ENCODE measurements at places on chromosomes 4 and X.

GRCh38 chrX:34332334-34332733 is 200.2 kb upstream of the FAM47A start:
- DNase-seq: no peak

- DNase-seq: no peak
Measured at GRCh38 chr4:128225148-128225547, 62.5 kb downstream of the PGRMC2 start.

GRCh38 chrX:69074726-69075125 is 90.5 kb downstream of the PJA1 start:
- DNase-seq: no peak

DNA sequence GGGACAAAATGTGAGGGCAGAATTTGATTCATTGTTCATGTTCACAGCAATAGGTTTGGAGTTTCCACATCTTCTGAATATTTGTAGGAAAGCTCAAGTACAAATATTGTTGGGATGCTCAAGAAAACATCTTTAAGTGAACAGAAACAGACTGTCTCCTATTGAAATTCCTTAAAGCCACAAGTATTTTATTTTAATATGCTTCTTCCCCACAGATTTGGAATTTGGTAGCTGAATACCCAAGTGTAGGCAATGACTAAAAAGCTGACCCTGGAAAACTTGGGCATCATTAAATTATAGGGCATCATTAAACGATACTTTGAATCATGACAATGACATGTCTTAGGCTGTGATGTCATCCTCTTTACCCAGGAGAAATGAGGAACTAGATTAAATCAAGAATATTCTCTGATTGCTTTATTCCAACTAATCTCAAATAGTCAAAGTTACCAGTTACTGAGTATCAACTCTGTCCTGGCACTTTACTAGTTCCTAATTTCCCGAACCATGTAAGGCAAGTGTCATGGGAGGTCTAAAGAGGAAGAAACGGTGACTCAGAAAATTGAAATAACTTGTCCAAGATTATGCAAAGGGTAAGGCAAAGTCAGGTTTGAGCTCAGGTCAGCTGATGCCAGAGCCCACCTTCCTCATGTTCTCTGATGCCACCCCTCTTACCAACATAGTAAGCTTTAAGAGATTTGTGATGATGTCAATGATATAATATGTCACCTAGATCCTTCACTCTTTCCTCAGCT is 223.1 kb upstream of the LEF1 start:
- DNase-seq: no peak

GRCh38 chrX:94758130-94758529 is 1084.1 kb downstream of the FAM133A start:
- DNase-seq: no peak

DNA sequence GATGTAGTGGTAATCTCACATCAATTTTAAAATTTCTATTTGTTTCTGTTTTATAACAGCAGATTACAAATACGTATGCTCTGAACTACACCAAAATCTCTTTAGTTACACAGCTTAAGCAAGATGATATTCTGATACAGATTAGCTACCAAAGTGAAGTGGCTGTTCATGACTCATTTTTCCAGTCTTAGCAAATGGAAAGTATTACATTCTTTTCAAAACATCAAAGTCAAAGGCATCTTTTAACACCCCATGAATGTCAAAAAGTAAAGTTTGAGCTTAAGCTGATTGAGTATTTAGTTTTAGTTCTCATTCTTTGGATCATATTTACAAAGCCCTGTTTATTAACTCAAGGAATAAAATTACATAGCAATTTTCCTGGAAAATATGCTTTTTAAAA is 6.6 kb upstream of the HPGDS start:
- DNase-seq: no peak

GRCh38 chrX:119646515-119646914 is 40.3 kb upstream of the NKRF start:
- DNase-seq: no peak

- DNase-seq: no peak
Measured at GRCh38 chr4:23878912-23879732, 10.7 kb downstream of the PPARGC1A start.

DNA sequence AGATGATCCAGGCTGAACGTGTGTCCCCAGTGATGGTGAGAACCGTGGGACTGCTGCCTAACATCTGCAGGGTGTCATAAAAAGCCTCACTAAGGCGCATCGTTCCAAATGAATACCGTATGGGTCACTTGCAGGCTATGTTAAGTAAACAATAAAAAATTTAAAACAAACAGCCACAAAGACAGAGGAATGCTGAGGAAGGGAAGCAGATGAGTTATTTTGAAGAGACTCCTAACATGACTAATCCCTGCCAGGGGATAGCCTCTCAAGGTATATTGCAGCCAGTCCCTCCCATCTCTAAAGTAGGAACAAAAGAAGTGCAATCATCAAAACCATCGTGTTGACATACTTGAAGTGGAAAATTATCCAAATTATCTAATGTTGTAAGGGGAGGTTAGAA is 83.8 kb downstream of the UNC5C start:
- no peak for DNase-seq

DNA sequence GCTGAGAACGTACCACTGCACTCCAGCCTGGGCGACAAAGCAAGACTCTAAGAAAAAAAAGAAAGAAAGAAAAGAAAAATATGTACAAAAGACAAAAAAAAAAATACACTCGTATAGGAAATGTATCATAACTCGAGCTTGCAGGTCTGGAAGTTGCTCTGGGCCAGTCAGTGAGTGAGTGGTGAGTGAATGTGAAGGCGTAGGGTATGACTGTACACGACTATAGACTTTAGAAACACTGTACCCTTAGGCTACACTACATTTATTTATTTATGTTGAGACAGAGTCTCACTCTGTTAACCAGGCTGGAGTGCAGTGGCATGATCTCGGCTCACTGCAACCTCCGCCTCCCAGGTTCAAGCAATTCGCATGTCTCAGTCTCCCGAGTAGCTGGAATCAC is 29.4 kb downstream of the EVC2 start:
- no peak for DNase-seq

DNA sequence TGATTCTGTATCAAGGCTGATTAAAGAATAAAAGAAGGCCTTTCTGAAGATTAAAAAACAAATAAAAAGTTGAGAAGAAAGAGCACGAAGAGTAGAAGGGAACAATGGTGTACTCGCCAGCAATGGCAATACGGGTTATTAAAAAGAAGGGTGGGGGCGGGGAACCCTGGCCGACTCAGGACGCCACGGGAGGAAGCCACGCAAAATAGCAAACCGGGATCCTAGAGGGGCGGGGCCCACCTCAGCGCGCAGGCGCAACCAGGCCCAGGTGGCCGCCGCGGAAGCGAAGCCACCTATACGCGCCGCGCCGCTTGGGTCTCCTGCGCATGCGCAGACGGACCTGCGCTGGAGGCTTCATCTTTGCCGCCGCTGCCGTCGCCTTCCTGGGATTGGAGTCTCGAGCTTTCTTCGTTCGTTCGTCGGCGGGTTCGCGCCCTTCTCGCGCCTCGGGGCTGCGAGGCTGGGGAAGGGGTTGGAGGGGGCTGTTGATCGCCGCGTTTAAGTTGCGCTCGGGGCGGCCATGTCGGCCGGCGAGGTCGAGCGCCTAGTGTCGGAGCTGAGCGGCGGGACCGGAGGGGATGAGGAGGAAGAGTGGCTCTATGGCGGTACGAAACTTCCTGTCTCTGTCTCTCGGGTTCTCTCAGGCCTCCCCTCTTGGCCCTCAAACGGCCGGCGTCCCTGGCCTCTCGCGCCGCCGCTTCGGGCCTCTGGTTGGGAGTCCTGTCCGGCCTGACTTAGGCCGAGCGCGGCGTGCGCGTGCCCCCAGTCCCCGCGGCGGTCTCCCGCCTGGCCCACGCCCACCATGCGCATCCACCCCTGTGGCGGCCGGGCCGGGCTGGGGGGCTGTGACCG is at the start of gene FIP1L1:
FIP1L1 (plus strand) TSS at position 323 of the 852 bp plus-strand sequence; CDS start at position 521, 198 bp downstream.
- DNase-seq: peak; percentile 95

GRCh38 chrX:24219320-24219719 is 69.8 kb downstream of the ZFX start:
- no peak for DNase-seq

GRCh38 chr4:82802911-82803310 is 4.3 kb upstream of the SCD5 start:
- DNase-seq: no peak

DNA sequence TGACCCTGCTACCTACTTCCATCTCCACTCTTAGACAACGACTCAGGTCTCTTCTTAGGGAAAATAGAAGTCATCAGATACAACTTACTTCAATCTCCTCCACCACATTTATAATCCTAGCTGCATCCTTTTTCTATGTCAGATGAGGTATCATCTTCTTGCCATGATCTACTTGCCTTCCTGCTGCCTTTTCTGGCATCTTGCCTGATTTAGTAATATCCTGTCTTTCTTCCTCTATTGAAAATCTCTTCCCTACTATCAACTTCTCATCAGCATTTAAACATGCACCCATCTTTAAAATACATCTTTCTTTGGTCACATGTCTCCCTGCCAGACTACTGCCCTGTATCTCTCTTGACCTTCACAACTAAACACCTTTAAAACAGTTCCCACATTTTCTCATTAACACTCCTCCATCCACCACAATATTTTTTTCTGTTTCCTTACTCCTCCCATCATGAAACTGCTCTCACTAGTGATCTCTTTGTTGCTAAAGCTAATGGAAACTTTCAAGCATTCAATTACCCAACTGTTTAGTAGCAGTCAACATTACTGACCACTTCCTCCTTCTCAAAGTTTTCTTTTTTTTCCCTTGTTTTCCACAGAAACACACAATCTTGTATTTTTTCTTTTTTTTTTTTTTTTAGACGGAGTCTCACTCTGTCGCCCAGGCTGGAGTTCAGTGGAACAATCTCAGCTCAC is 100.8 kb upstream of the CXorf66 start:
- DNase-seq: no peak

GRCh38 chr4:138290805-138291204 is 48.7 kb upstream of the SLC7A11 start:
- DNase-seq: no peak

DNA sequence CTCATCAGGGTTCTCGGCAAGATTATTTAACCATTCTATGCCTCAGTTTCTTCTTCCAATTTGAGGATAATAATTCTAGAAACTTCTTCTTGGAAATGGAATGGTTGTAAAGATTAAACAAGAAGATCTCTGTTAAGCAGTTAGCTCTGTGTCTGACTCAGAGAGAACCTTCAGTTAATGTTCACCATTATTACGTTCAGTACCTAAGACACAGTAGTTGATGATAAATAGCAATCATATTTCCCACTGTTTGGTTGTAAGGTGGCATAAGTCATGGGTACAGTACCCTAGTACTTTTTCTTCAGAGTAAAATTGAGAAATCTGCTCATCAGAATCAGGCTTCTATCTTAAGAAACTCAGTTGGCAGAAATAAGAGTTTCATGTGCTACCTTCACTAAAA is 366.5 kb upstream of the BOD1L1 start:
- DNase-seq: no peak

GRCh38 chrX:16436348-16437188 is 213.4 kb upstream of the S100G start:
- DNase-seq: peak; percentile 73

DNA sequence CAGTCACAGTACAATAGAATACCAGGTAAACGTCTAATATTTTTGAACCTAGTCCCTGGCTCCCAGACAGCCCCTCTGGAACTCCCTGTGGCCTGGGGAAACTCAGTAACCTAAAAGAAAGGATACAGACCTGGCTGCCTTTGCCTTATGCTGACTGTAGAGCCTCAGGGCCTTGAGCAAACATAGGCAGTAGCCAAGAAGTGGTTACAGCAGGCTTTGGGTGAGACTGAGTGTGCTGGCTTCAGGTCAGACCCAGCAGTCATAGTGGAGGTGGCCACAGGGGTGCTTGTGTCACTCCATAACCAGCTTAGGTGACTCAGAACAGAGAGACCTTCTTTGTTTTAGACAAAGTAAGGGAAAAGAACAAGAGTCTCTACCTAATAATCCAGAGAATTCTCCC is 141.8 kb upstream of the PRDX4 start:
- no peak for DNase-seq

DNA sequence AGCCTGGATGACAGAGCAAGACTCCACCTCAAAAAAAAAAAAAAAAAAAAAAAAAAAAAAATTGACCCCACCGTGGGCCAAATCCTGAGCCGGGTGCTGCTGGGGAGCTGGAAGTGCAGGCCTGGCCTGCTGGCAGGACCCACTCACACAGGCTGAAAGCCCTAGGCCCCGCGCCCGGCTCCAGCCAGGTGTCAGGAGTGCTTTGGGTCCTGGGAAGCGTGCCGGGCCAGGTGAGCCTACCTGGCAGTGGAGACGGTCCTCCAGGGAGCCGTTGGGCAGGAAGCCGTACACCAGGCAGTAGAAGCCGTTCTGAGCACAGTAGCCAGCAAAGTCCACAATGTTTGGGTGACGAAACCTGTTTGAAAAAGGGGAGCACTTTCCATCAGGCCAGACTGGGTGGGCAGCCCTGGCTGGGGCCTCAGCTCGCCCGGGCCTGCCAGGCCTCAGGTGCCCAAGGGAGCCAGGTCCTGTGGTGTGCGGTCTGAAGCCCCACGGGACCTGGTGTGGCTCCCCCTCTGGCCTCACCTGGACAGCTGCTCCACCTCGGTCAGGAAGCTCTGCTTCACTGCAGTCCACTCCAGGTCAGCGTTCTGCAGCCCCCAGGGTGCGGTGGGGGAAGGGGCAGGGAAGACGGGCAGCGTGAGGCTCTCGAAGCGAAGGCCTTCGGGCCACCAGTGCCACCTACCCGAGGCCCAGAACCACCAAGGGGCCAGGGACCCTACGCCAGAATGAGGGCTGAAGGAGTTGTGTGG is 1.8 kb downstream of the IRAK1 start:
- DNase-seq: no peak

GRCh38 chr4:103375278-103375677 is 177.1 kb upstream of the CENPE start:
- no peak for DNase-seq

DNA sequence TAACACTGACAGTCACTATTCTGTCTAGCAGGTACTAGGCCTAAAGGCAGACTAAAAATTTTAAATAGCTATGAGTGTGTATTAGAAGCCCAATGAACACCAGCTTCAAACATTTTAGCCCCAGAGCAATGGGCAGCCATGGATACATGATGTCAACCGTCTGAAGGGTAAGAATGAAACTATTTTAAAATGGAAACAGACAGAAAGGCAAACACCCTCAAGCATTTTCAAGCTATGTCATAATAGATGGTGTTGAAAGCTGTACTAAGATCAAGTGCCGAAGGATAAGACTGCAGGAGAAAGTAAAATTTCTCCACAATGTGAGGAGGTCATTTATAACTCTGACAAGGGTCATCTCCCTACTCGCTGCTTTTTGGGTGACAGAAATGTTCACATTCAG is 225.0 kb downstream of the COL25A1 start:
- DNase-seq: no peak

DNA sequence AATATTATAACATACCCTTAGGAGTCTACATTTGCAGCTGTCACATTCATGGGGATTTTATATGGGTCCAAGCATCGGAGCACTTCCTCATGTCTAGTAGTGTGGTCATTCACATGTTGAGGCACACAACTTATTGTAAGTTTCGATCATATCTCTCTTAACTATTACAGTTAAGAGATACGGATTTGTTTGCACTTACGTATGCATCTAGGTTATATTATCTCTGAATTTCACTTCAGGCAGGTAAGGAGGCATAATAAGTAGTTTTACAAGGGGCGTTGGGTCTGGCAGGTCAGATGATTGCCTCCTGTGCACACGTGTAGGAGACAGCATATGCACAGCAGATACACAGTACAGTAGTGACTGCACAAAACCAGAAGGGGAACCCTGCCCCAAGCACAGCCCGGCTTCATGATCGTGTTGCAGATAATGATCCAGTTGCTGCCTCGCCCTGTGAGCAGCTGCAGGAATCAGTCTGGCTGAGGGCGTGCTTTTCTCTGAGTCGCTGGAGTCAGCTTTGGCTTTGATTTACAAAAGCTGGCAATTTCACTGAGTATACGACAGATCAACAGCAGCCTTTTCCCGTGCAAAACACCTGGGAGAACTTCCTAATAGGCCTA is 302.9 kb upstream of the GATB start:
- DNase-seq: peak; percentile 74

- DNase-seq: no peak
Measured at GRCh38 chrX:112874614-112875013, 34.0 kb upstream of the AMOT start.

Data from NCI-H2081 (cell line).